Glomerular endothelial cell (primary cell): ENCODE measurements at places on chromosomes 13 and 19. TPM values are rescaled to one million over a fixed set of nuclear protein-coding genes. Genes with fewer than 3 reads are reported as not detected.

DNA sequence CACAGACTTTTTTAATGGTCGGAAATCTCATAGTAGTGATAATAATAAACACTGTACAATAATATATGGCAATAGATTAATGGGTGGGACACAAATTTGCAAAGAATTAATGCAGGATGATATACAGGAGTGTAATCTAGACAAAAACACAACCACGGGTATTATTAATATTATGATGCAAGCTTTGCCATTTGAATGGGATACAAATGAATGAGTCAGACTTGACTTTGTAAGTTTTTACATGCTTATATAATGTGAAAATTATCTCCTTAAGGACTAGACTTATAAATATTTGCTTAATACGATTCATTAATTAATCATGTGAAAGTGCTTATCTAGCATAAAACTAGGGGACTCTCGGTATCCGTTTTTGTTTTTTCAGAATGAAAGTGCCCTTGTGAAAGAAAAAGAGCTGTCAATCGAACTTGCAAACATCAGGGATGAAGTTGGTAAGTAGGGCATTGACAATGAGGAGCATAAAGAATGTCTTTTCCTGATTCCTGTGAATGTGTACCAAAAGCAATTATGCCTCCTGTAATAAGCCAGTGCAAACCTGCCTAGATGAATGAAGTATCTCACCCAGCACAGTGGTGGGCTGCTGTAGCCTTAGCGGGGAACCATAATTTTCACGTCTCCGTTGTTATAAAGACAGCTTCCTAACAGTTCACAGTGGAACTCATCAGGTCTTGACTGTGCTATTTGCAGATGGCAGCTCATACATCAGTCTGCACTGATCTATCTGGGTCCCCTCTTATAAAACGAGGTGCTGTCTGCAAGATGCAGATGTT, 155.7 kb downstream of the SLC7A1 start:
- DNase-seq = no peak

- DNase-seq = no peak
Observed at GRCh38 chr19:1992759-1993260, 22.7 kb downstream of the BTBD2 start.

- no peak for DNase-seq
Observed at GRCh38 chr13:80400164-80400864, 59.4 kb upstream of the SPRY2 start.

DNA sequence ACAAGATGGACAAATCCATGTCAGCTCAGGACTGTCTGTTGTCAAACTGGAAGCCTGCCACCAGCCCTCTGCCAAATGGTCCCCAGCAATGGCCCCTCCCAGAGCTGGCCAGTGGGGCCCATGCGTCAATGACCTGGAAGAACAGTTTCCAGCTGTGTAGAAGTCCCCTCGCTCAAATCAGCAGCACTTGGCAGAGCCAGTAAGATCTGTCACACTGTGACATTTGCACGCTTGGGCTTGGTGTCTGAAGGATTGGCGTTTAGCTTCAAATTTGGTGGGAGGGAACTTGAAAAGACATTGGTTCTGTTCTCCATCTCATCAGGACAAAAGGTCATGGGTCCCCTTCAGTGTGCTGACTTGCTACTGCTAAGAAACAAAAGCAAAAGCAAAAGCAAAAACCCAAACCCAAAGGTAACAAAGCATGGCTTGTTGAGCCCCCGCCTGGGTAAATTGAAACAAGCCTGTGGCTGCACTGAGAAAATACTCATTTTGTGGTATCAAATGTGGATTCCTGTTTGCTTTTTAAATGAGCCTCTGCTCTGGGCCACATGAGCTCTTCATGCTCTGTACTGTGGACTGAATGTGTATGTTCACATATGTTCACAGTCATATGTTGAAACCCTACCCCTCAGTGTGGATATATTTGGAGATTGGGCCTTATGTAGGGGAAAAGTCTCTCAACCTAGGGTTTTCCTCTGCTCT, 253.6 kb upstream of the MAB21L1 start:
- DNase-seq = no peak

DNA sequence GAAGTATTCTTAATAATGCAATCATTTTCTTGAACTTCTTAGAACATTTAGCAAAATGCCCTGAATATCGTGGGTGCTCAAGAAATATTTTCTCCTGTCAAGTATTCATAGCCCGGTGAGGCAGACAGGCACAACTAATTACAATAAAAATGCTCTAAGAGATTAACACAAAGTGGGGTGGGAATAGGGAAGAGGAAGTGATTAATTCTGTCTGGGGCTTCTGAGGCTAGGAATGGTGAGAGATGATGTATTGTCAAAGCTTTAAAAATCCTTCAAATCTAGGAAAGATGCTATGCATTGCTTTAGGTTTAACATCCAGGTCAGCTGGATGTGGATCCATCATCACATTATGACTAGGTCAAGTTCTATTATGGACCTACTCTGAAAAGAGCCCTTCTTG, 66.9 kb upstream of the POSTN start:
- DNase-seq = no peak

Gene GRK1
- not detected in 2 replicates for total RNA-seq

- no peak for DNase-seq
Observed at GRCh38 chr19:48321622-48322591, 3.4 kb upstream of the EMP3 start.

Gene ZNF43
- total RNA-seq = 10.3 and 13.2 TPM in 2 replicates

- DNase-seq = no peak
Observed at GRCh38 chr13:28559636-28560259, 64.8 kb upstream of the FLT1 start.

DNA sequence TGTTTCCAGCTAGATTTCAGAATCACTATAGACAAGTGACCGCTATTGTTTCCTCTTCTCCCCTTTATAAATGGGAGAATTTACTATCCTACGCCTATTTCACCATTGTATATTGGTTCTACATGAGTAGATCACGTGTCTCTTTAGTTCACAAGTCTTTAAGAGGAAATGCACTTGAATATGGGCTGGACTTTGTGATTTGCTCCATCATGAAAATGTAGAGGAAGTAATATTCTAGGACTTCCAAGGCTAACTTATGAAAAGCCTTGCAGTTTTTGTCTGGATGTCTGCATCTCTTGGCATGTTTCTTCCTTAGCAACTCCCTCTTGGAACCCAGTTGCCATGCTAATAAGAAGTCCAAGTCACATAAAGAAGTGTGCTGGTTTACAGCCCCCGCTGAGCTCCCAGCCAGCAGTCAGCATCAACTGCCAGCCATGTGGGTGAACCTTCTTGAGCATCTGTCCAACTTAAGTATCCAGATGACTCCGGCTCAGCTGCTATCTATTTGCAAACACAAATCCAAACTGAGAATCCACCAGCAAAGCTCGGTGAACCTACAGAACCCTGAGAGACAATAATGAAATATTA, 4.8 kb upstream of the FBXL3 start:
- no peak for DNase-seq

GRCh38 chr19:34676697-34677385, at the start of gene SCGB2B2:
Gene SCGB2B2, minus strand, starts transcription at chr19:34677159. Its CDS starts 82,596 bp downstream, at chr19:34594563.
- peak; percentile 81 for DNase-seq

Gene SLC17A7
- not detected in 2 replicates for total RNA-seq

Gene CLC
- total RNA-seq = not detected in 2 replicates

Gene LRRC8E
- total RNA-seq = 2.8 and 3.0 TPM in 2 replicates

Gene NOTCH3
- 6.2 and 37.5 TPM in 2 replicates for total RNA-seq

Gene ARRDC5
- total RNA-seq = not detected in 2 replicates

DNA sequence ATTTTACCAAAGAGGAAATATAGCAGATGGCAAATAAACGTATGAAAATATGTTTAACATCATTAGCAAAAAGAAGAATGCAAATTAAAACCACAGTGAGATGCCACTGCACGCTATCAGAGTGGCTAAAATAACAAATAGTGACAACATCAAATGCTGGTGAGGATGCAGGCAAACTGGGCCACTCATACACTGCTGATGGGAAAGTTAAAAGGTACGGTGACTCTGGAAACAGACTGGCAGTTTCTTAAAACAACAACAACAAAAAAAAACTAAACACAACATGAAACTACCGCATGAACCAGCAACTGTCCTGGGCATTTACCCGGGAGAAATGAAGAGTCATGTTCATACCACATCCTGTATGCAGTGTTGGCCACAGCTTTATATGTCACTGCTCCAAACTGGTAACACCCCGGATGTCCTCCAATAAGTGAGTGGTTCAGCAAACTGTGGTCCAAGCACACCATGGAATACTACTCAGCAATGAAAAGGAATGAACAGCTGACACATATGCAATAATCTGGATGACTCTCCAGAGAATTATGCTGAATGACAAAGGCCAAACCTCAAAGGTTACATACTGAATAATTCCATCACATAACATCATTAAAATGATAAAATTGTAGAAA, 22.3 kb downstream of the EPS15L1 start:
- no peak for DNase-seq

DNA sequence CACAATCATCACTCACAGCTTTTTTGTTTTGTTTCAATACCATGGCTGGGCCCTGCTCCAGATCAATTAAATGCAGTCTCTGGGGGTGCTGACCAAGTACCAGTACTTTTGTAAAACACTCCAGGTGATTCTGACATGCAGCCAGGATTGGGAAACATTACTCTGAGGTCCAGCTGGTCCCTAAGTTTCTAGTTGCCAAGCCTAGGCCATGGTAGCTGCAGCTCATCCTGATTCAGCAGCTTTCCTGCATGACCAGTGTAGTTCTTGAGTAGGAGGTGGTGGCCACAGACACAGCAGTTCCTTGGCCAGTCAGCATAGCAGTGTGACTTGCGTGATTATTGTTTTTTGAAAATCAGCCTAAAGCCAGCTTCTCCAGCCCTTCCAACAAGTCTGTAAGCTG, 859.1 kb downstream of the DIAPH3 start:
- DNase-seq = no peak

- DNase-seq = no peak
Observed at GRCh38 chr13:109381546-109382180, 404.7 kb downstream of the IRS2 start.

Gene C19orf18
- not detected in 2 replicates for total RNA-seq

Gene CGB2
- not detected in 2 replicates for total RNA-seq
